ENCODE measurements at places on chromosomes 2 and 18. TPM values are rescaled to one million over a fixed set of nuclear protein-coding genes. Genes with fewer than 3 reads are reported as not detected.
A peak's percentile ranks its signal among the peaks of the same experiment; 100 is the strongest.

DNA sequence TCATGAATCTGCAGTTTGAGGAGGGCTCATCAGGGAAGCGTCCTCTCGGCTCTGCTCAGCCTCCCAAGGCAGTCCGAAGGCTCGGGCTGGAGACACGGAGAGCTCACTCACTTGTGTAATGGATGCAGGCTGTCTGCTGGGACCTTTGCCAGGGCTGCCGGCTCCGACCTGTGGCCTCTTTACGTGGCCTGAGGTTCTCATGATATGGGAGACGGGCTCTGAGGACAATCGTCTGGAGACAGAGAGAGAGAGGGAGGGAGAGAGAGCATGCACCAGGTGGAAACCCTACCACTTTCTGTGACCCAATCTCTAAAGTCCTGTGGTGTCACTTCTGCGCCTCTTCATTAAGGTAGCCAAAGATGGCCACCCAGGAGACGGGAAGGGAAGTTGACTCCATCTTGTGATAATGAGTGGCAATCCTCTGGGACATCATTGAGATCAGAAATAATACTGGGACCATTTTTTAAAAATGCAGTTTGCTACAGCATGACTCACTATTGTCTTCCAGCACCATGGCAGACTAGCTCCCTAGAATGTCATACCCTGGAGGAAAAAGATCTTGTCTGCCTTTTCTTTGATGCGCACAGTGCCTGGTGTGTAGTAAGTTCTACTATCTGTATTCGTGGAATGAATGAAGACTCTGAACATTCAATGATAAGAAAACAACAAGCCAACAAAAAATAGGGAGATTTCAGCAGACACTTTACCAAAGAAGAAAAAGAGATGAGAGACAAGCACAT lies 60.2 kb downstream of the CD8B2 start:
- peak; percentile 12 for DNase-seq

DNA sequence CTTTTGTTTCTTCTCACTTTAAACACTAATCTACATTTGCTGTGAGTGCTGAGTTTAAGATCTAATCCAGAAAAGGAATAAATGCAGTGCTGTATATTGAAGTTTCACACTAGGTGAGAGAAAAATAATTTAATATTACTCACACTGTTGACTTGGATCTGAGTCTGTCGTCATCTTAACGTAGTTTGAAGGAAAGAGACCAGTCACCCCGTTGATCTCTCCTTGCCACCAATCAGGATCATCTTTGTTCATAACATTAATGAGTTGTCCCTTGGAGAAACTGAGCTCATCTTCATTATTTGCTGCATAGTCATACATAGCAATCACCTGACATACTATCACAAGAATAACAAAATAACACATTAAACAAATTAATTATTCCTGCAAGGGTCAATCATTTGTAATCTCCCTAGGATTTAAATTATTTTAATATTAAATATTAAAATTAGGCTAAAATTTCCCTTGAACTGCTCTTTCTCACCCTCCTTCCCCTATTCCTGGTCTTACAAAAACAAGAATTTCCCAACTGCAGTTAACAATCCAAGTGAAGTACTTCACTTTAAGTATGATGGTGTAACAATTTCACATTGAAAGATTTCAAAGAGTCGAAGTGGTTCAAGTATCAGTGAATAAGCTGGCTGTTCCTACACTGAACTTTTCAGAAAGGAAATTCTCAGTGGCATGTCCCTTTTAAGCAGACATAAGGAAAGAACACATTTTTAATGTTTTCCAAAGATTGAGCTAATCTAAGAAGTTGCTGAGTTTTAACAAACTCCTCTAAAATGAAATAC lies 71.3 kb downstream of the FAM228A start:
- no peak for DNase-seq

SDC1 gene
- total RNA-seq: 28.0 TPM

GRCh38 chr2:206527153-206527552 lies 83.8 kb downstream of the ADAM23 start:
- DNase-seq: no peak

PTPN4 gene
- total RNA-seq: 79.1 TPM

DNA sequence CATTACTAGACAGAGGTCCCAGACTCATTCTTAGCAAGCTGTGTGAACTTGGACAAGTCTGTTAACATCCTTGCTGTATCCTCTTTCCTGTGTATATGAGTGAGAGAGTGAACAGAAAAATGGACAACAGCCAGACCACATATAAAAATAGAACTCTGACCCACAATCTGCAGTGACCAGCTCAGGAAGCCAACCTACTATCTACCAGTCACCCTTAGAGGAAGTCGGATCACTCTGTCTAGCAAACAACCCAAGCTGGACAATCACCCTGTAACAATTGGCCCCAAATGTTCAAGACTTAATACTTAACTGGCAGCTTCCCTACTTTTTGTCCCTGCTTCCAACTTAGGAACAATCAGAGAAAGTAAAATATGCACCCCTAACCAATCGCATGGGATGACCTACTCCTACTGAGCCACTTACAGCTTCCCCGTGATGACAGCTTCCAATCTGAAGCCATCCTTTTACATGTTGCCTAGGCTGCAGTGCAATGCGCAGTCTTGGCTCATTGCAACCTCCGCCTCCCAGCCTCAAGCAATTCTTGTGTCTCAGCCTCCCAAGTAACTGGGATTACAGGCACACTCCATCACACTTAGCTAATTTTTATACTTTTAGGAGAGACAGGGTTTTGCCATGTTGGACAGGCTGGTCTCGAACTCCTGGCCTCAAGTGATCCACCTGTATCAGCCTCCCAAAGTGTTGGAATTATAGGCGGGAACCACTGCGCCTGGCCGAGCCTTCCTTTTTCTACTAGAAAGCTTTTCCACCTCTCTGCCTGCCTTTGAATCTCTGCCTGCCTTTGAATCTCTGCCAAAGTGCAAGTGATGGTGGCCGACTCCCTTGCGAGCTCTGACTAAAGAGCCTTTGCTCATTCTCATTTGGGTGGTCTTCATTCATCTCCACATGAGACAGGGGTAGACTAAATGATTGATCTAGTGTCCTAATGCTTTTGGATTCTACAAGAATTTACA lies 158.3 kb upstream of the NDUFV2 start:
- DNase-seq: no peak

DNA sequence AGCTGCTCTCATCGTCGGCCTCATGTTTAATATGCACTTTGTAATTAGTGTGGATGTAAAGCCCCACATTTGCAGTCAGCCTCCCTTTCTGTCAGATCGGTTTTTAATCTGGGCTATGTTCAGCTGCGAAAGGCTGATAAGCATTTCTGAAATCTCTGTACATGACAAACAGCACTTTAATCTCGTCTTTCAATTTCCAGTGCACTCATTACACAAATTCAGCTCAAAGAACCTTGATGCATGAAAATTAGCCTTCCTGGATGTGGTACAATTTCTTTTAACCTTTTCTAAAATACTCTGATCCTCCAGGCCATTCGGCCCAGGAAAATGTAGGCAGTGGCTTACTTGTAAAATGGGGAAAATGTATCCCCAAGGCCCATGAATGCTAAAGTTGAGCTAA lies 265.1 kb downstream of the RND3 start:
- DNase-seq: no peak

GAREM1 gene
- total RNA-seq: 4.6 TPM

GRCh38 chr2:236968880-236969534 lies 116.7 kb upstream of the COPS8 start:
- DNase-seq: no peak

DNA sequence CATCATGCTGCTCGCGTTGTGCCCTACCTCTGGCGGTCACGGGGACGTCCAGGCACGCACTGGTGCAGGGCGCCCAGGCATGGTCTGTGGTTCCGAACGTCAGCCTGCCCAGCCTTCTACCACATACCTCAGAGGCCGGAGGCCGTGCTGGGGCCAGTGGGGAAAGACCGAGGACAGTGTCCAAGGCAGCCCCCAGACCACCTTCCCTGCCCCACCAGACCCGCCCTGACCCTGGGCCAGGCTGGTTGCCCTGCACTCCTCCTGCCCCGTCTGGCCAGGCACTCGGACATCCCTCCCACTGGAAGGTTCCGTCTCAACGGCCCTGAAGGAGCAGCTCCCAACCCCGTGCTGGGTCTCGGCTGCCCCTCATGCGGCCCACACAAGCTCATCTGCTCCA lies 32.8 kb downstream of the SLC66A2 start:
- DNase-seq: no peak

GRCh38 chr18:42196651-42197050 lies 241.6 kb downstream of the PIK3C3 start:
- no peak for DNase-seq

GRCh38 chr2:54809819-54810218 lies 86.4 kb downstream of the EML6 start:
- no peak for DNase-seq

DNA sequence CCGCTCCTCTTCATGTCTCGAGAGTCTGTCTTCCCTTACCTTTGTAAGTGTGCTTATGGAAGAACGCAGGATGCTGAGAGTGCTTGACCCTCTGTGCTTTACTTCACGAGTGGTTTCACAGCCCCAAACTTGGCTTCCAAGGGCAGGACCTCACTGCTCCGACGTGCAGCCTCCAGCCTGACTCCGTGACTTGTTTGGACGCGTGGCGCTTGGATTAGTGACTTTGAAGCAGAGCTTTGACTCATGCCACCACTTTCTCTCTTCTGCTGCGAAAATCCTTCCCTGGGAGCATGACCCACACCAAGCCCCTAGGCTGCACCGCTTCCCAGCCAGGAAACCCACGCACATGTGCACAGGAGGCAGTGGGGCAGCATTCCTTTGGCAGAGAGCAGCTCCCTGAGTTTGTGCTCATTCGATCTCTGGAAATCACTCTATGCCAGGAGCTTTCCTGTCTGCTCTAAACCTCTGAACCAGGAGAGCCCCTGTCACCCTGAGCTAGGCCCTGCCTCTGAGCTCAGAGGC lies 207.8 kb upstream of the HS6ST1 start:
- DNase-seq: no peak

DNA sequence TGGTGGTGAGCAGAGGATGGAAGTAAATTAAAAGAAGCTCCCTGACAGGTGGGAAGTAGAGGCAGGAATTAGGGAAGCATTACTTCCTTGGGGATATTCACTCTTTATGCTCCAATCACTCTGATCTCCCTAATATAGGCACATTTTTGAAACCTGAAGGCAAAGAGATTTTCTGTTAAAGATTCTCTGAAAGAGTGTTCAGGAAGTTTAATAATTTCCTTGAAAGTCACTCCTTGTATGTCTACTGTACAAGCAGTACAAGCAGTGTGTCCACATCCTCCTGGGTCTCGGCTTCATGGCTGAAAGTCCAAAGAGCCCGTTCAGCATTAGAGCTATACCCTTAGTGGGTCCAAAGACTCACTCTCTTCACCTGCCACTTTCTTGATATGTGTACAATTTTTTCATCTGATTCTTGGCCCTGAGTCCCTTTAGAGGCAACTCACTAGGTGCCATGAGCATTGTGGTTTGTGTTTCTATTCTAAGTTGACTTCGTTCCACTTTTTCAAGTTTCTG lies 60.2 kb downstream of the AAK1 start:
- DNase-seq: no peak

GRCh38 chr2:85779641-85780315 lies 26.0 kb downstream of the ATOH8 start:
- no peak for DNase-seq

- peak; percentile 39 for DNase-seq
Measured at GRCh38 chr18:13635046-13635445, 91.3 kb downstream of the FAM210A start.

DNA sequence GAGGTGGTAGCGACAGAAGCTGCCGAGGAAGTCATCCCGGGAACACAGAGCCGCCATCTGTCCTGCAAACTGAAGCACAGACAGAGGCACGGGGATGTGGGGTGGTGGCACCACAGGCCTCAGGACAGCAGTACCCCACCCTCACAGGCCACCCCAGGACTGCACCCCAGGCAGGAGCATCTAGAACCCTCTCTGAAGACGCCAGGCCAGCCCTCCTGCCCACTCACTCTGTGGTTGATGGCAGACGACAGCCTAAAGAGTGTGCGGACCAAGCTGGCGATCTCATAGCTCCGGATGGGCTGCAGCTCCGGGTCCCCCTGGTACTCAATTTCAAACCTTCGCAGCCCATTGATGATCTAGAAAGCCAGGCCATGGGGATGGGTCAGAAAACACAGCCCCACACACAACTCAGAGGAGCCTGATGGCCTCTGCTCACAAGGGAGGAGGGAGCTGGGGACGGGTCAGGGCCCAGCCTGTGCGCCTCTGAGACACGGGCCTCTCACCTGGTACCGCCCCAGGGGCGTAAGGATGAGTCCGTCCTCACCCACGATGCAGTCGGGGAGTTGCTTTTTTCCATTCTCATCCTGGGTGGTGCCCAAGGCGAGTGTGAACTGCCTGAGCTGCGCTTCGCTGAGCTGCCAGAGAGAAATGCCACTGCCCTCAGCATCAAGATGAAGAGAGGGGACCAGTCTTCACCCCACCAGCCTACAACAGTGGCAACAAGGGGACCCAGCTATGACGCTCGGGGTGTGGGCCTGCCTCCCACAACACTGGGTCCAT lies 8.1 kb upstream of the CCDC74B start:
- DNase-seq: no peak

MAP3K19 gene
- total RNA-seq: not detected

VIL1 gene
- not detected for total RNA-seq

DNA sequence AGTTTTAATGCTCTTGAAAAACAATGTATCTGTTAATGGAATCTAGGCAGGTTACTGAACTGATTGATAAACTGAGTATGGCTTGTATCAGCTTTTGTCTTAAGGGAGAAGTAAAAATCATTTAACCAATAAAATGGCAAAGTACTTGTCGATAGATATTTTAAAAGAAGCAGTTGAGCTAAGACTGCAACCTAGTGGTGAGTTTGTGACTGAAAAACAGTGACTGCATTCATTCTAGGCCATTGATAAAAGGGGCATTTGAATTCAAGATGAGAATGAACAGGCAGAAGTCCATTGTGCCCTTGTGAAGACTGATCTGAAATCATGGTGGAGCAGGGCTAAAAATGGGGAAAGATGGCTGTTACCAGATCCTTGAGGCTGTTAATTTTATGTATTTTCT lies 59.4 kb upstream of the MSTN start:
- no peak for DNase-seq

- DNase-seq: no peak
Measured at GRCh38 chr2:236956031-236956618, 129.6 kb upstream of the COPS8 start.

GRCh38 chr2:8693157-8693821 lies 11.4 kb downstream of the ID2 start:
- peak; percentile 23 for DNase-seq

GRCh38 chr18:46054956-46055837 lies 16.9 kb downstream of the PSTPIP2 start:
- DNase-seq: no peak

GRCh38 chr18:8081872-8082553 lies 514.9 kb downstream of the PTPRM start:
- peak; percentile 66 for DNase-seq

HOXD1 gene
- total RNA-seq: 0.11 TPM

GRCh38 chr2:46825939-46826568 lies 89.6 kb downstream of the MCFD2 start:
- no peak for DNase-seq

Measured in thyroid gland (tissue), 4 donors.